CD4-positive, alpha-beta T cell treated with Interleukin-15 for 4 hours (primary cell): ENCODE measurements at places on chromosomes 3 and 15.

GRCh38 chr3:15778332-15778858 is 19.4 kb downstream of the ANKRD28 start:
- DNase-seq, result no peak

- DNase-seq, result no peak
Observed at GRCh38 chr3:52121464-52121805, 32.8 kb downstream of the POC1A start.

DNA sequence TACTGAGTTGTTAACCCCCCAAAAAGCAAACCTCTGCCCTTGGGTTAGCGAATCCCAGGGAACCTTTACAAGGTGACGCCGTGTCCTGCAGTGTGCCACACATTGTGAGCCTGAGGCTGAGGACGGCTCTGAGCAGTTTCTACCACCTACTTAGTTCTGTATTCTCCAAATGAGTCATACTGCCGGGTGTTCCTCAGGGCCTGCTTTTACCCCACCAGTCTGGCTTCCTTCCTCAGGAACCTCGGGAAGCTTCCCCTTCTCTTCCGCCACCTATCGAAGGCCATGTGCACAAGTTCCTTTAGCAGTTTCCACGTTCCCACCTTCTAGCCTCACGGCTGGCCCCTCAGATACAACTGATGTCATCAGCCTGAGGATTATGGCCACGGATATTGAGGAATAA is 384.0 kb upstream of the TPM1 start:
- no peak for DNase-seq

GRCh38 chr15:90020021-90020735 is 19.1 kb downstream of the ZNF710 start:
- DNase-seq, result no peak

DNA sequence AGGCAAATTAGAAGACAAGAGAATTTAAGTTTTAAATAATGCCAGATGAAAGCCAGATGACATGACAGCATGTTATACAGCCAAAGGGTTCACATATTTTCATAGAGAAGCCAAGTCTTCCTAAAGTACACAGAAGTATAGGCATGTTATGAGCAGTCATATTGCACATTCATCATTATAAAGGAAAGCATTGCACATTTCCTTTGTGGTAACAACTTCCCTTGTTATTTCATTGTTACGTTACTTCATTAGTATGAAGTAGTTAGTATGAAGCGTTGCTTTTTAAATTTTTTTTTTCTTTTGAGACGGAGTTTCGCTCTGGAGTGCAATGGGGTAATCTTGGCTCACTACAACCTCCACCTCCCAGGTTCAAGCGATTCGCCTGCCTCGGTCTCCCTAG is 4.6 kb upstream of the ABCC5 start:
- no peak for DNase-seq
